ENCODE measurements at places on chromosomes 7 and 10.

DNA sequence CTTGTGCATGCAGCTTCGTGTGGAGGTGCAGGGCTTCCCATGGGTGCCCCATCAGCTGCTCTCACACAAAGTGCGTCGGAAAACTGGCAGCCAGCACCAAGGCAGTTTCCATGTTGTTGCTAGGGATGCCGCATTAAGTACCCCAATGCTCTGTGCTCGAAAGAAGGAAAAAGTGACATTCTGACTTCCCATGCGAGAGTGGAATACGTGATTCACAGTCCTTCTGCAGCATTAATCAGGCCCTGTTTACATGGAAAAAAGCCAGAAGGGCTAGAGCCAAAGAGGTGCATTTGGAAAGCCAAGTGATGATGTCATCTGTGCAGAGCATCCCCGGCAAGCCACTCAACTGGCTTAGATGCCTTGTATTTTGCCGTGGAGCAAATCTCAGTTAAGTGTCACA is 258.3 kb downstream of the GATA3 start:
- no peak for DNase-seq

DNA sequence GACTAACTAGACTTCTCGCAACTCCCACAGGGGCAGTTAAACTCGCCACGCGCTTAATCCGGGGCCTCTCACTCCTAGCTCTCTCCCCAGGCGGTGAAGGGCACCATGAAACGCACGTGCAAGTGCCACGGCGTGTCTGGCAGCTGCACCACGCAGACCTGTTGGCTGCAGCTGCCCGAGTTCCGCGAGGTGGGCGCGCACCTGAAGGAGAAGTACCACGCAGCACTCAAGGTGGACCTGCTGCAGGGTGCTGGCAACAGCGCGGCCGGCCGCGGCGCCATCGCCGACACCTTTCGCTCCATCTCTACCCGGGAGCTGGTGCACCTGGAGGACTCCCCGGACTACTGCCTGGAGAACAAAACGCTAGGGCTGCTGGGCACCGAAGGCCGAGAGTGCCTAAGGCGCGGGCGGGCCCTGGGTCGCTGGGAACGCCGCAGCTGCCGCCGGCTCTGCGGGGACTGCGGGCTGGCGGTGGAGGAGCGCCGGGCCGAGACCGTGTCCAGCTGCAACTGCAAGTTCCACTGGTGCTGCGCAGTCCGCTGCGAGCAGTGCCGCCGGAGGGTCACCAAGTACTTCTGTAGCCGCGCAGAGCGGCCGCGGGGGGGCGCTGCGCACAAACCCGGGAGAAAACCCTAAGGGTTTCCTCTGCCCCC is 19.5 kb downstream of the WNT8B start:
- peak; percentile 81 for DNase-seq

- DNase-seq, result no peak
Measured at GRCh38 chr10:15196021-15196834, 27.7 kb upstream of the NMT2 start.

DNA sequence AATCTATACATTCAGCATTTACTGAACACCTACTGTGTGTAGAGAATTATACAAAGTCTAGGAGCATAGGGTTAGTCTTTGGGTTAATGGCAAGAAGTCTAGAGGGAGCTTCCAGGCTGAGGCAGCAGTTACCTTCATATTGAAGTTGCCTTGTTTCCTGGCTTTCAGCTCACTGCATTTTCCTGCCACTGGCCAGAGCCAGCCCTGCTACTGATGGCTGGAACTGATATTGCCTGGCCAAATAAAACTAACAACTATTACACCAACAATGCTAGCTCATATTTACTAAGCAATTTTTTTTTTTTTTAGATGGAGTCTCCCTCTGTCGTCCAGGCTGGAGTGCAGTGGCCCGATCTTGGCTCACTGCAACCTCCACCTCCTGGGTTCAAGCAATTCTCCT is 165.7 kb upstream of the ITGB1 start:
- no peak for DNase-seq

- DNase-seq, result no peak
Measured at GRCh38 chr7:155813125-155813524, 862 bp upstream of the SHH start.

- DNase-seq, result peak; percentile 54
Measured at GRCh38 chr10:60732807-60733516, 45.3 kb upstream of the CDK1 start.

GRCh38 chr7:86978808-86979506 is 80.5 kb downstream of the ELAPOR2 start:
- no peak for DNase-seq

Measured in ACHN (cell line).